ENCODE measurements at places on chromosomes 4 and X.

DNA sequence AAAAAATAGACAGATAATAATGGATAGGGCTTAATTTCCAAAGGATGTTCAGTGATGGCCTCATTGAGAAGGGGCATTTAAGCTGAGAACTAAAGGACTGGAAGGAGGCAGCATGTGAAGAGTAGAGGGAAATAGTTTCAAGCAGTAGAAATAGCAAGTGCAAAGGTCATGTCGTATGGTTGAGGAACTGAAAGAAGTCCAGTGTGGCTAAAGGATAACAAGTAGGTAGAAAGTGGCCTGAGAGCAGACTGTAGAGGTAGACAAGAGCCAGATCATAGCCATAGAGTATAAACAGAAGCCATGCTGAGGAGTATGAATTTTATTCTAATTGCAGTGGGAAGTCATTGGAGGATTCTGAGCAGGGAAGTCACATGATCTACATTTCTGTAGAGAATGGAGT, 72.3 kb downstream of the GRIA3 start:
- DNase-seq, result no peak

GRCh38 chr4:45199736-45200135, 473.4 kb upstream of the GNPDA2 start:
- DNase-seq, result no peak

DNA sequence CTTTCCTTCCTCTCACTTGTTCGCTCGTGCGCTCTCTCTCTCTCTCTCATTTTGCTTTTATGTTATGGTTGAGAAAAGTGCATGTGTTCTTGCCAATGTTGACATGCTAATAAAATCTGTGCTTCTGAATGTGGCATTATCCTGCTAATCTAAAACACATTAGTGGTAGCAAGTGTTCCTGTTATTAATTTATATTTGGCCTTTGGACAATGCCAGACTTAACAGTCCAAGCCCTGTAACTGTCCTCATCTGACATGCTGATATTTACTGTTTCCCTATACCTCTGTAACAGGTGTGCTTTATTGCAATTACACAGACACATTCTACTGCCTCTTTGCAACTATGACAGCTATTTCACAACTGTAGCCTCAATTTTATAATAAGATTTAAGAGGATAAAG, 2.7 kb downstream of the PPARGC1A start:
- DNase-seq, result no peak

GRCh38 chr4:37825968-37826294, 555 bp upstream of the PGM2 start:
- no peak for DNase-seq
